ENCODE measurements at places on chromosomes 12 and 14. TPM values are rescaled to one million over a fixed set of nuclear protein-coding genes. Genes with fewer than 3 reads are reported as not detected.

CAPZA3 gene
- polyA plus RNA-seq: not detected

HOXC13 gene
- polyA plus RNA-seq: not detected

TAS2R46 gene
- not detected for polyA plus RNA-seq

GPR84 gene
- not detected for polyA plus RNA-seq

TC2N gene
- polyA plus RNA-seq: 0.20 TPM

All from brain (organoid and tissue), 16 donors.